Activated CD4-positive, alpha-beta T cell treated with anti-CD3 and anti-CD28 coated beads for 4 hours (primary cell): ENCODE measurements at places on chromosomes 1 and 21.

GRCh38 chr1:53615101-53615500 lies 123.9 kb downstream of the GLIS1 start:
- no peak for DNase-seq

DNA sequence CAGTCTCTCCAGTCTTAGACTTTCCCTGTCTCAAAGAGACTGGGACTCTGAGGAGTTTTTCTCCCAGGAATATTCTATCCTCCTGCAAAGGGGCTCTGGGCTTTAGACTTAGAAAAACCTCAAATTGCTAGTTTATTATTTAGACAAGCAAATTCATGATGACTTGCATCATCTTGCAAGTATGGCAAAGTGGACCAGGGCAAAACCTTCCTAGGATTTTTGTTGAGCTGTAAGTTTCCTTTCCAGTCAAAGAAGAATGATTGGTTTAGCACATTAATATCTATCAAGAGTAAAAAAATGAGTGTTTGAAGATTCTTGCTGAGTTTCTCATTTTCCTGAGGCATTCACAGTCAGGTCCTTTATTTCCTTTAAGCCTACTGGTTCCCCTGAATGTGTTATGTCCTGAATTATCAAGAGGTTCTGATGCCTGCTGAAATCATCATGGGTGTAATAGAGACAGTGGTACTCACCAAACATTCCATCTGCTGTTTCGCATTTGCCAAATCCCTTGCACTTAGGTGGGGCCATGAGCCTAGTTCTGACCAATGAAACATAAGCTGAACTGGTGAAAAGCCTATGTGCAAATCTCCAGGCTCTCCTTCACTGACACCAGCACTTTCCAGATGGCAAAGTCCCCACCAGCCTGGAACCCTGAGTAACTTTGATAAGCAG lies 25.2 kb upstream of the SPAG17 start:
- no peak for DNase-seq

DNA sequence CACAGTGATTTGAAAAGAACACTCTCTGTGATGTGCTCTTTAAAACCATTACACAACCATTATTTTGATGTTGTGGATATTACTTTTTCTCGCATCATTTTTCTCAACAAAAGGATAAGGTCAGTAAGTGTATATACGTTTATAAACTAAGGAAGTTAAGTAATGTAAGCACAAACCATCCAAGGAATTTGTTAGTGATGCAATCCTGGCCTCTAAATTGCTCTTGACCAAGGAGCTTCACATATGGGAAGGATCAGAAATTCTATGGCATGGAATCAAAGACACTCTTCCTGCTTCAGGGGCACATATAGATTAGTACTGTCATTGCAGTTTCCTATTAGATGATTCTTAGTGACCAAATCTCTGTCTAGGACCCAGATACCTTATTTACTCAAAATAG lies 3.6 kb upstream of the PPP2R5A start:
- DNase-seq = no peak

DNA sequence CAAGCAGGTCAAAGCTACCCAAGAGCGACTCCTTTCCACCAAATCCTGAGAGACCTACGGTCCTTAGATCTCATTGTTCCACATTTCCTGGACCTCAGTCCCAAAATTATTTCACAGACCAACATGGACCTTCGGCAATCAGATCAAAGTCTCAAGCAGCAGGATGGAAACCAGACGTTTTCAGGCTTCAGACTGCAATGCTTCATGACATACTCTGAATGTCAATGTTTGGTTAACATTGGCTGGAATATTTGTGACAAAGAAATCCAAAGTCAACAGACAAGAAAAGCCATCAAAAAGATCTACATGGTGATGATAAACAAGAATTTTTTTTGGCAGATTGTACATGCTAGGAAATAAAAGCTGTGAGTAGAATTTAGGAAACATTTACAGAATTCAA lies 1057.3 kb downstream of the ADGRL2 start:
- no peak for DNase-seq

DNA sequence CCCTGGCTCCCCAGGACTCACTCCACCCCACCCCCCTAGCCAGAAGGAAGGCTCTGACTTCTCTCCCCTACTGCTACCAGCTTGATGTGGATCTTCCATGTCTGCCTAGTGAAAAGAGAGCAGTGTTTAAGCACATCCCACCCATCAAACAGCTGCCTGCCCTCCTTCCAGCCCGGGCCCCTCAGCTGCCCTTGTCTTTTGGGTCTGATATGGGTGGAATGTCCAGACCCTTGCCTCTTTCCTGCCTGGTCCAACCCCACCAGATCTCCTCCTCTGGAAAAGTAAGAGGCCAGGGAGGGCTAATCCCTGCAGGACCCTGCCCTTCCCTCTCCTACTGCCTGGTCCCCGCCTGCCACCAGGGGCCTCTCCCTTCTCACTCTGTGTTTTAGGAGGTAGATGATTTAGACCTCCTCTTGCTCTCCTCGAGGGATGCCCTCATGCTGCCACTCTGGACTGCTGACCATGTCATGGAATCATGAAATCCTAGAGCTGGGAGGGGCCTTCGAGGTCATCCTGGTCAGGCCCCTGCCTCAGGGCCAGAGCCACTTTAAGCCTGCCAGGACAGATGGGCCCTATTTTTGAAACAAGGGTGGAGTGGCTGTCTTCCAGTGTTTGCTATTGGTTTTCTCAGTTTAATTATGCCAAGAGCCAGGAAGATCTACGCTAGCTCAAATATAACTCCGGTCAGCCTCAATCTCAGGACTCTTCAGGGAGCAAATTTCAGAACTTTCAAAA lies 15.8 kb upstream of the HSPG2 start:
- DNase-seq = no peak

DNA sequence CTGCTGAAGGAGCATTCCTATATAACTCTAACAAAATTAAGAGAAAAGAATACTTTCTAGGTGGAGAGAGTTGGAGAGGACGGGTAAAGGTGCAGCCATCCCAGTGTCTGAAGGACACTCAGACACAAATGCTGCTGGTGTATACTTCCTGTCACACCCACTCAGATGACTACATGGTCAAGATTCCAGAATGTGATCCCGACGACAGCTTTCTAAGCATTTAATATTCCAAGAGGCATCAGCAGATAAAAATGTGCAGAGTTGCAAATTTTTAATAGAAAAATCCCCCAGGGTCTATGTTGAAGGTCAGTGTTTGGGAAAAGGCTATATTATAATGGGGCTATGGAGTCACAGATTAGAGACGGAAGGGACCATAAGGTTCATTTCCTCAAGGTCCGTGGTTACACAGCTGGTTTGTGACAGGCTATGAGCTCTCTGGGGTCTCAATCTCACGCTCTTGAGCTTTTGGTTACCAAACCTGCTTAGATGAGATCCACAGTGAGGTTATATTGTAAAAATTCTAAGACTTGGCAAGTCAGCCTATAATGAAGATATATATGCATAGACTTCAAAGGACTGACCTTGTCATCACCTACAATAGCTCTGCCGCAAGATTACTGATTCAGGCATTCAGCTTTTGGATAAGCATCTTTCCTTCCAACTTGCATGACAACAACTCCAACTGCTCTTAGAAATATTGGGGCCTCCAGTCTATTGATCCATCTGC lies 35.1 kb downstream of the ZNF281 start:
- no peak for DNase-seq

DNA sequence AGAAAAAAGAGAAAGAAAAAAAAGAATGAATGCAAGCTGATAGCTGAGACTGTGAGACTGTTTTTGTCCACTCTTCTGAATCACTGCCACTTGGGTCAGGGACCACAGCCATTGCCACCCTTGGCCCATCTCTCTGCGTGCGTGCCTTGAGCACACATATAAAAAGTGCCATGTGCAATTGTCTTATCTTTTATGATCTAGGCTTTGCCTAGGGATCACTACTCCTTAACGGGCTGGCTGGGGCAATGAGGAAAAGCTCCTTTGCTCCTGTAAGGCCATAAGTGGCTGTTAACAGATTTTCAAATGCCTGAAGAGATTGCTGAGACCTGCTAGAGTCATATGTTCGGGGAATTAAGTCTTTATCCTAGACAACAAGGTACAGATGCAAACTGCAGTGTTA lies 8.2 kb downstream of the SPATA46 start:
- DNase-seq = no peak

- DNase-seq = no peak
Measured at GRCh38 chr21:15841856-15842564, 112.2 kb downstream of the USP25 start.

DNA sequence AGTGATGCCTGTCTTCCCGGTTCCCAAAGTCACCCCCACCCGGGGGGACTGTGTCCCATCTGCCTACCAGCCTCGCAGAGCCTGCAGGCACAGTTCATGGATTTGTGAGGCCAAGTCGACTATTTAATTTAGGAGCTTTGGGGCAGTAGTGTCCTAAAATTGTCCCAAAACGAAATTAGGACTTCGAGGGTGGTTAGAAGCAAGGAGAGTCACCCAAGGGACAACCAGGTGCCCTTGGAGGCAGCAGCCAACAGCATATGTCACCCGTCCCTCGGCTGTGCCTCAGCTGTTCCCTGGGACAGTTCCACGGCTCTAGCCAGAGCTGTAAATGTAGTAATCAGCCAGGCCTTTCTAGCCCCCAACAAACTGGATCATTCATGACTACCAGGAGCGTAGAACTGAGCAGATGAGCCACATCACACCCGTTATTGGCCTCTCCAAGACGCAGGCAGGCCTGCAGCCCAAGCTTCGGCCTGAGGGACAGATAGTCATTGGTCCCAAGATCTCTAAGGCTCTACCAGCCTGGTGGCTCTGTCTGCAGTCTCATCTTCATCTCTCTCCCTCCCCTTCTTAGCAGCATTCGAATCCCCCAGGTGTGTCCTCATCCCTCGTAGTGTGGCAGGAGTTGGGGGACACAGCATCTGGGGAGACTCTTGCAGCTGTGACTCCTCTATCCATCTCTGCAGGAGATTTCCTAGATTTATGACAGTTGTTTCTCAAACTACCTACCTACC lies 2.9 kb downstream of the PAX7 start:
- no peak for DNase-seq

GRCh38 chr21:33700491-33700890 lies 58.2 kb downstream of the ITSN1 start:
- DNase-seq = no peak

DNA sequence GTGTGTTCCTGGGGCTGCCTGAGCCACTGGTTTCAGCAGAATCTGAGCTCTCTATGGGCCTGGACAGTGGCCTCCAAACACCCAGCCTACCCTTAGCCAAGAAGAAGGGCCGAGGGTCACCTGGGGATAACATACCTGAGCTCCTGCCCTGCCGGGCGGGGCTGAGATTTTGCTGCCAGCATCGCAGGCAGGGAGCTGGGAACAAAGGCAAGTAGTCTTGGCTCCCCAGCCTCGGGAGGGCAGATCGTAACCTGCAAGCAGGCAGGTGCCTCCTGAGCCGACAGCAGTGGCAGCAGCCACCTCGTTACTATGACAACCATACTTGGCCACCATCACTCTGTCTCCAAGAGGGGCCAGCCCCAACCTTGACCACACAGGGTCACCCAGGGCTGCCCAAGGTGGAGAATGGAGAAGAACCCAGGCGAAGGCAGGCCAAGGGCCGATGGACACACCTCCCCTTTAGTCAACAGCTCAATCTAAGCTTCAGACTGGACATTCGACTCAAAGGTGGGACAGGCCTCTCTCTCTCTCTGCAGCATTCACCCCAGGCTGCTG lies 54.6 kb downstream of the TOMM20 start:
- no peak for DNase-seq

GRCh38 chr1:115428676-115429075 lies 90.6 kb upstream of the NGF start:
- DNase-seq = no peak

- DNase-seq = peak; percentile 73
Measured at GRCh38 chr1:27858072-27858948, 14.0 kb upstream of the THEMIS2 start.
